ENCODE measurements at places on chromosomes 3 and 15.

- DNase-seq, result no peak
These were observed 3.8 kb upstream of the CAMP start for GRCh38 chr3:48219543-48219942.

- no peak for DNase-seq
These were observed 127.6 kb downstream of the NAALADL2 start for GRCh38 chr3:174986685-174987084.

- no peak for DNase-seq
These were observed 14.6 kb upstream of the NRROS start for GRCh38 chr3:196624907-196625306.

DNA sequence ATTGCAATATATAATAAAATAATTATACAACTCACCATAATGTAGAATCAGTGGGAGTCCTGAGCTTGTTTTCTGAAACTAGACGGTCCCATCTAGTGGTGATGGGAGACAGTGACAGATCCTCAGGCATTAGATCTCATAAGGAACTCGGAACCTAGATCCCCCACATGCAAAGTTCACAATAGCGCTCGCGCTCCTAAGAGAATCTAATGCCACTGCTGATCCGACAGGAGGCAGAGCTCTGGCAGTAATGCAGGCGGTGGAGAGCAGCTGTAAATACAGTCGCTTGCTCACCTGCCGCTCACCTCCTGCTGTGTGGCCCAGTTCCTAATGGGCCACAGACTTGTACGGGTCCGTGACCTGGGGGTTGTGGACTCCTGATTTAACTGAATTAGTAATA is 87.8 kb downstream of the P3H2 start:
- no peak for DNase-seq

DNA sequence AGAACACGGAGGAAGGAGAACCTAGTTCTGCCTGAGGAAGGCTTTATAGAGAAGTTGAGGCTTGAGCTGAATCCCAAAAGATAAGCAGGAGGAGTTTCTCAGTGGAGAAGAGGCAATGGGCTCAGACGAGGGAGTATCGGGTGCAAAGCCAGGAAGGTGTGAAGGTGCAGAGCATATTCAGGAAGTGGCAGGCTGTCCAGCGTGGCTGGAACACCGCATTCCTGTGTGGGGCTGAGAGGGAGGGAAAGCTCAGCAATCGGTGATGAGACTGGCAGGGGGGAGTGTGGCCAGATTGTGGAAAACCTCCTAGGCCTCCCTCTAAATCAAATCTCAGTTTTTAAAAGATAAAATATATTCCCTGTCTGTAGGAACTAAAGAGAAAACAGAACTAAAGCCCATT is 63.0 kb downstream of the ARHGAP31 start:
- DNase-seq, result no peak

DNA sequence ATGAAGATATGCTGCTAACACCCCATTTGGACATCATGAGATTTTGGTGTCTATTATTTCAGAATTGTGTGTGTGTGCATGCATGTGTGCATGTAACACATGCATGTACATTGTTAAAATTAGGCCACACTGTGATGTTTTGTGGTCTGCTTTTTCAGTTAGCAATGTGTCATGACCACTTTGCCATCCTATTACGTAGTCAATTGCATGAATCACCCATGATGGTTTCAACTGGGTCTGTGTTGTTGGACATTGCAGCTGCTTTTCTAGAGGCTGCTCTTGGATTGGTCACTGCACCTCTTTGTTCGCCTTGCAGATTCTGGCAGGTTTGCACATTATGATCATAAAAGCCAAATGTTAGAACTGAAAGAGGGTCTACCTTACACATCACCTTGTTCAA is 101.0 kb upstream of the THBS1 start:
- DNase-seq, result no peak
